Foreskin melanocyte (primary cell): ENCODE measurements at places on chromosomes 11 and 22.
A peak's percentile ranks its signal among the peaks of the same experiment; 100 is the strongest.

GRCh38 chr11:1267441-1268100, 41.9 kb downstream of the TOLLIP start:
- DNase-seq, result no peak

DNA sequence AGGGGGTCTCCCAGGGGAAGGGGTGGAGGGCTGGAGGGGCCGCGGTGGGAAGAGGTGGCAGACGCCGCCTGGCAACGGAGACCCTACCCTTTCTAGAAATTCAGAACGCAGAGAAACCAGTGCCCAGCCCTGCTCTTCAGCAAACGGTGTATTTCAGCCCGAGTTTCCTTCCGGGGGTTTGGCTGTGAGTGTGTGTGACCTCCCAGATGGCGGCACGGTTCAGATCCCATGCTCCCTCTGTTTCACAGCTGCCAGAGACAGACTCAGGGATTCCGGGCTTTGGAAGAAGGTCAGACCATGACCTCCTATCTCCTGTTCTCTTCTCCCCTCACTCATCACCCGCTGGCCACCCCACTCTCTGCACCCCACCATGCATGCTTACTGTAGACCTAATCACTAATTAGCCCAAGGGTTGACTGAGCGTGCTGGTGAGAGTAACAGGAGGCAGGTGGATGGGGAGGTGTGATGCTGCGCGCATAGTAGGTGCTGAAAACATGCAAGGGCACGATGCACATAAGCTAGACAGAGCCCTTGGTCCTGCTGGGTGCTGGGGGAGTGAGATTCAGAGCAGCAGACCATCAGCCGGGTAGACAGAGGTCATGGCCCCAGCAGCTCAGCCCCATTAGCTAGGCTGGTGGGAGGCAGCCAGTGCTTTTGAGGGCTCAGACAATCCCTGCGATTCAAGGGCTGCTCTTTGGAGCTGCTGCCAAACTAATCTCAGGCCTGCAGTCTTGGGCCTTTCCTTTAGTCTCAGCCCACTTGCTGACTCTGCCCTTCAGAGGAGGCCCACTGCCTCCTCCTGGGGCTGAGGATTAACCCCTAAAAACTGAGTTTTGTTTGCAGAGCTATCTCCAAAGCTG, 256.5 kb upstream of the CADM1 start:
- DNase-seq, result peak; percentile 18

DNA sequence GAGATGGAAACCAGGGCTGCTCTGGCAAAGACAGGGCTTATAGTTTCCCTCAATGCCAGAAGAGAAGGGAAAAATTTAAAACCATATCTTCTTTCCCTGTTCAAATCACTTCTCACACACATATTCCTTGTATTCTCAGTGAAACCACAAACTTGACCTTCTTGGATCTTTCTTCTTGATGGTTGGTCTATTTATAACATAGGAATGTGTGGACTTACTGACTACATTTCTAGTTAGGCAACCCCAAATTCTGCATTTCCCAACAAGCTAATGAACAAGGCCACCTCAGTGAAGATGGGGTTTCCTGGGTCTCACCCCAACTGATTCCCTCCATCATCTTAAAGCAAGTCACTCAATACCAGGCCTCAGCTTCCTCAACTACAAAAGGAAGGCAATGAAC, 3.8 kb upstream of the QSER1 start:
- no peak for DNase-seq

- peak; percentile 97 for DNase-seq
These were observed 42.6 kb downstream of the NEU3 start for GRCh38 chr11:75031224-75031753.

GRCh38 chr11:3642071-3642951, 519 bp upstream of the ART5 start:
- peak; percentile 41 for DNase-seq

DNA sequence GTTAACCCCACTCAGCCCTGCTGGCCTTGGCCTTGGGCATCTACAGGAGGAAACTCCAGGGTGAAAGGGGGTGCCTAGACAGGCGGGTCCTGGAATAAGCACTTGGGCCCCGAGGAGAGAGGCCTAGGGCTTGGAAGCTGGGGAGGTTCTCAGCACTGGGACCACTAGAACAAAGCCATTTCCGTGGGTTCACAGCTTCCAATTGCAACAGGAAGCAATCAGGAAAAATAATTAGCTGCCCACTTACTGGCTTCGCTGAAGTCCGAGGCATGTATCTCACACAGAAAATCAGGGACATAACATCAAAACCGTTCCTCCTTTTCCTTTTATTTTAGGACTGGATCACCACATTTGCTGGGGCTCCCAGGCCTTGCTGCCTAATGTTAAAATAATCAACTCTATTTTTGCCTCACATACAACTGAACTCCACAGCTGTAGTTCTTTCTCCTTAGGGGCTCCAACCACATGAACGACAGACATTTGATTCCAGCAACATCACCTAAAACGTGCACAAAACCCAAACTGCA, 161.1 kb upstream of the GRK3 start:
- no peak for DNase-seq

DNA sequence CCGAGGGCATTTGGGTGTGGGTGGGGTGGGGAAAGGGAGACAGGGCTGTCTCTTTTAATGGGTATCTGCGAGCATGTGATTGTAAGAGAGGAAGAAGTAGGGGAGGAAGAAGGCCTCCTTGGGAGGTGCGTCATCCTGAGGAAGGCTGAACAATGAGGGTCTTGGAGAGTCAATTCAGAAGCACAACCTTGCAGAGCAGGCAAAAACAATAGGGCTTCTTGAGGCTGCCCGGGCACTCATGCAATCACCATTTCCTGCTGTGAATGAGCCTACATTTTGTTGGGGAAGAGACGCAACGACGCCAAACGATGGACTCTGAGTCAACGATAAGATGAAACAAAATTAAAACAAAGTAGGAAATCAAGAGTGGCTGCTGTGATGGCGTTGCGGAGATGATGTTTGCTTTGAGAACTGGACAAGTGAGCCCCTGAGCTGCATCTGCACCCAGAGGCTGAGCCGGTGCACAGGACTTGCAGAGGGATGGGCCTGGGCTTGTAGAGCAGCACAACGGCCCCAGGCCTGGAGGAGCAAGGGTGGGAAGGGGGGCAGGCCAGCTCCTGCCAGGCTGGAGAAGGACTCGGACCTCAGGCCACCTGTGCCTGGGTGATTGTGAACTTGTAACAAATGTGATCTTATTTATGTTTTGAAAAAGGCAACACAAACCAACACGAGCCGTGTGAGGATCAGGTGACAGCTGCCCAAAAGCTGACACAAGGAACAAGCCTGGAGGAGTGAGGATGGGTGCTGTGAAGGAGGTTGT, 92.3 kb upstream of the B3GAT1 start:
- DNase-seq, result peak; percentile 17

GRCh38 chr11:123286761-123287160, 91.7 kb upstream of the CLMP start:
- DNase-seq, result no peak

GRCh38 chr11:116224154-116224888, 548.5 kb downstream of the BUD13 start:
- DNase-seq, result peak; percentile 8

DNA sequence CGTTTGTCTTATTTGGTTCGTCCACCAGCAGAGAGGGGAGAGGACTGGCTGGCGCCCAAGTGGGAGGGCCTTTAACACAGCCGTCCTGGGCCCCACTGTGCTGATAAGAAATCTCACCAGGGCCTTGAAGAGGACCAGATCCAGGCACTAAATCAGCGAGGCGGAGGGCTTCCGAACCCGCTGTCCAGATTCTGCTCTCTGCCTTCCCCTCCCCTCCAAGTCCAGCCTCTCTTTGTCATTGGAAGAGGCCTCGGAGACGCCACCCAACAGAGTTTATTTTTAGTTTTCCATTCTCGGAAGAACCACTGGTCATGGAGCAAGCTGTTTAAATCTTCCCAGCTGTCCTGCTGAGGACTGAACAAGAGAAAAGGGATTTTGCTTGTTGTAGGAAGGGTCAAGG, 9.3 kb upstream of the FXYD6 start:
- DNase-seq, result no peak

GRCh38 chr22:47850644-47851151, 1088.2 kb downstream of the TBC1D22A start:
- DNase-seq, result no peak

DNA sequence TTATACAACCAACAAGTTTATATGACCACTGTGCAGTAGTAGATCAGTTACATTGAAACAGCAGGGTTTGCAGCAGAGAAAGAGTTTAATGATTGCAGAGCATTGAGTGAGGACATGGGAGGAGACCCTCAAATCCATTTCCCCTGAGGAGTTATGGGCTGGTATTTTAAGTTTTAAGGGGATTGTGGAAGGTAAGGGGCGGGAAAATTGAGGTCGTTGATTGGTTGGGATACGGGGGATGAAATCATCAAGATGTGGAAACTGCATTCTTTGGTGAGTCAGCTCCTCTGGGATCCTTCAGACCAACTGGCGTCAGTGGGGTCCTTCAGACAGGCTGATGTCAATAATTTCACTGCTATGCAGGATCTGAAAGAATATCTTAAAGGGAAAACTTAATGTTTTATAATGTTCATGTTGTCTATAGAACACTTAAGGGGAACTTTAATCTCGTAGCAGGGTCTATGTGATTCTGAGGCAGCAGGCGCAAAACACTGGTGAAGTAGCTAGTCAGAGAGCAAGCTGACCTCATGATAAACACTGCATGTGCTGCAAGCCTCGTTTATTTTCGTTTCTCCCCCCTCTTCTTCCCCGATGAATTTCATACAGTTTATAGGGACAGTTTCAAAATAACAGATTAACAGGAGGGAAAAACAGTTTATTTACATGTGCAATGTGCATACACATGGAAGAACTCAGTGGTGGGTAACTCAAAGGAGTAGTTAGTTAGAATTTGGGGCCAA, 17.4 kb upstream of the BACE1-AS start:
- no peak for DNase-seq

DNA sequence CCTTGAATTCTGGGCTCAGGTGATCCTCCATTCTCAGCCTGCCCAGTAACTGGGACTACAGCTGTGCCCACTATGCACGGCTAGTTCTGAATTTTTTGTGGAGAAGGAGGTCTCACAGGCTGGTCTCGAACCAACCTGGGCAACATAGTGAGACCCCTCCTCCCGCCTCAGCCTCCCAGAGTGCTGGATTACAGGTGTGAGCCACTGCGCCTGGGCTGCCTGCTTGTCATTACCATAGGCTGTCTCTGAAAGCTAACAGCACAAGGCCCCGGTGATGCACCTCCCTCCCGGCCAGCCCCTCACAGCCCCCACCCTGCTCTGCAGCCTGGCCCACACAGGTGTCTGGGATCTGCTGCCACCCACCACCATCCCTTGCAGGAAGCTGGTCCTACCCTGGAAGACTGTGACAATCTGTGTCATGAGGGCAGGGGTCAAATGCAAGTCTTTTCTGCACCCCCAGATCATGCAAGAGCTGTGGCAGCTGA, 82.4 kb downstream of the DGCR2 start:
- DNase-seq, result no peak

DNA sequence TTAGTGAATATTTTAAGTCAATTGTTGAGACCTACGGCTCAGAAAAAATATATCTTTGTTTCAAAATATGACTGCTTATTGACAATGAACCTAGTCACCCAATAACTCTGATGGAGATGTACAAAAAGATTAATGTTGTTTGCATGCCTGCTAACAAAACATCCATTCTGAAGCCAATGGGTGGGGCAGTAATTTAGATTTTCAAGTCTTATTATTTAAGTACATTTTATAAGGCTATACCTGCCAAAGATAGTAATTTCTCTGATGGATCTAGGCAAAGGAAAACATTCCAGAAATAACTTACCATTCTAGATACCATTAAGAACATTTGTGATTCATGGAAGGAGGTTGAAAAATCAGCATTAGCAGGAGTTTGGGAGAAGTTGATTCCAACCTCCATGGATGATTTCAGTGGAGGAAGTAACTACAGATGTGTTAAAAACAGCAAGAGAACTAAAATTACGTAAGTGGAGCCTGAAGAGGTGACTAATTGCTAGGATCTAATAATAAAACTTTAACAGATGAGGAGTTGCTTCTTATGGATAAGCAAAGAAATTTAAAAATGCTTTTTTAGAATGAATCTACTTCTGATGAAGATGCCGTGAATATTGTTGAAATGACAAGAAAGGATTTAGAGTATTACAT, 26.4 kb upstream of the OR8D2 start:
- no peak for DNase-seq

GRCh38 chr11:112292785-112293407, 32.2 kb upstream of the PLET1 start:
- DNase-seq, result no peak

GRCh38 chr22:42364604-42365110, 67.5 kb downstream of the NFAM1 start:
- peak; percentile 42 for DNase-seq

GRCh38 chr11:75834728-75835127, 19.7 kb downstream of the UVRAG start:
- DNase-seq, result no peak

DNA sequence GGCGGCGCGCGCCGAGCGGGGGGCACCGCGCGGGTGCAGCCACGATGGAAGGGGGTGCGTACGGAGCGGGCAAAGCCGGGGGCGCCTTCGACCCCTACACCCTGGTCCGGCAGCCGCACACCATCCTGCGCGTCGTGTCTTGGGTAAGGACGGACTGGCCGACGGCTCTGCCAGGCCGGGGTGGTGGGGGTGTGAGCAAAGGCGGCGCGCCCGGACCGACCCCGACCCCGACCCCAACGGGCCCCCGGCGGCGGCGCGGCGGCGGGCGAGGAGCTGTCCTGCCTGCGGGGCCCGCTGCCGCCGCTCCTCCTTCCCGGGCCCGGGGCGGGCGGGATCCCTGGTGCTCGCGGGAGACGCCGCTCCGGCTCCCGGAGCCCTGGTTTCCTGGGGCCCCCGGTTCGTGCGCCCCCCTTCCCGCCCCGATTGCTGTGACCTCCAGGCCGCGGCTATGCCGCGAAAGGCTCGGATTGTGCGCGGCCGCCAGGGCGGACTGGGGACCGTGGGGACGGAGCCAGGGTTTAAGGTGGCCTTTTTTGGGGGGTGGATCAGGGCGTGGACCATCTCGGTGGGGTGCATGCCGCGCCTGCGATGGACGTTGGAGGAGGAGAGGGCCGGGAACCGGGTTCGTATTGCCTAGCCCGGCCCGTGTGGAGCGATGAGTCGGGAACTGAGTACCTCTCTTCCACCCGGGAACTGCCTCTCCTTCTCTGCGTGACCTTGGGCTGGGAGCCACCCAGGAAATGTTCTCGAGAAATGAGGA, at the start of gene SYNGR1:
Gene SYNGR1 (plus strand): TSS at position 25 of the 760 bp plus-strand sequence. CDS start 20 bp downstream, at position 45.
- DNase-seq, result no peak

GRCh38 chr11:10388574-10388973, 66.5 kb upstream of the AMPD3 start:
- no peak for DNase-seq

DNA sequence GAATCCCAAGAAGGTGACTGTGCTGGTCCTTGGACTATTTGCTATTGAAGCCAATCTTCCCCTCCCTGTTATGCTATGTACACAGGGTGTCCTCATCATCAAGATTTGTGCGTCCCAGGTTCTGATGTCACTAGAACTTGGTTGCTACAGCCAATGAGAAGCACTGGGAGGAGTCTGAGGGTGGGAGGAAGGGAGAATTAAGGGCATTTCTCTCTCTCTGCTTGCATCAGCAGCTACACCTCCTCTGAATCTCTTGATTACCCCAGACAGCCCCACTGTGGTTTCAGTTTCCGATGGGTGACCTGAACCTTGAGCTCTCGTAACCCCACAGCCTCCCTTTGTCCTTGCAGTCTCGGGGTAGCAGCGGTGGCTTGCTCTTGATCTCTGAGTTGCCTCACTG, 212.4 kb upstream of the SESN3 start:
- no peak for DNase-seq

- DNase-seq, result no peak
These were observed 41.8 kb downstream of the LIF start for GRCh38 chr22:30204742-30205111.
